Activated B cell treated with CpG ODN at 0.5 μM for 24 hours (primary cell): ENCODE measurements at places on chromosomes 1 and 21. TPM values are rescaled to one million over a fixed set of nuclear protein-coding genes. Genes with fewer than 3 reads are reported as not detected.

The PLA2G5 gene
- not detected in 2 replicates for total RNA-seq

The UQCRHL gene
- total RNA-seq = 1.7 and 1.9 TPM in 2 replicates

The ANKRD13C gene
- 20.9 and 21.2 TPM in 2 replicates for total RNA-seq

The LRRC71 gene
- not detected in 2 replicates for total RNA-seq

The GCSAML gene
- not detected in 2 replicates for total RNA-seq

The SELL gene
- 151 and 156 TPM in 2 replicates for total RNA-seq

The MROH9 gene
- not detected in 2 replicates for total RNA-seq

The NBPF4 gene
- not detected in 2 replicates for total RNA-seq

The RGS18 gene
- 0.78 TPM in 1 of 2 replicates, not detected in the other for total RNA-seq

The TBX19 gene
- 2.7 and 4.7 TPM in 2 replicates for total RNA-seq

- DNase-seq = no peak
Observed at GRCh38 chr1:67987046-67987799, 63.2 kb downstream of the DIRAS3 start.

DNA sequence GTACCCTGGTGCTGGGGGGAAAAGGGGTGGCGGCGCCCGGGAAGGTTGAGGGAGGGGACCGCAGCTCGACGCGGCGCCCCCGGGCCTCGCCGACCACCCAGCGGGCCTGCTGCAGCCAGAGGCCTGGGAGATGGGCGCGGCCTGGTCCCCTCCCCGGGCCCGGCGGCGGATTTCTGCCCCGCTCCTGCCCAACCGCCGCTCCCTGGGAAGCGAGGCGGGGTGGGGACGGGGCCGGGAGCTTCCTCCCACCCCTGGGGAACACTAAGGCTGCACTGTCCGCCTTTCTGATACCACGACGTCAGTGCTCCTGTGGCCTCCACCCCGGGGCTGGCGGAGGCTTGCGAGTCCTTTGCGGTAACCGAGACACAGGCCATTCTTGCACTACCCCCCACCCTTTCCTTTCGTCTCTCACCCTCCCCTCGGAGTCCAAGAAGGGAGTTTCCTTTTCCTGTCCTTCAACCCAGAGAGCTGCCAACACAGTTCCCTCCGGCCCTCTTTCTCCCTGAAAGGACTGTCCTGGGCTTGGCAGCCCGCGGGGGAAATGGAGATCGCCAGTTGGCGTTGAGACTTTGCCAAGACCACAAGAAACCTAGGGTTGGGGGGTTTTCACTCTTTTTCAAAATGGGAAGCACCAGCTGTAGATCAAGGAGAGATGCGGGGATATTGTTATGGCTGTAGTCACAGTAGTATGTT is 742 bp downstream of the SH3GLB1 start:
- DNase-seq = no peak

DNA sequence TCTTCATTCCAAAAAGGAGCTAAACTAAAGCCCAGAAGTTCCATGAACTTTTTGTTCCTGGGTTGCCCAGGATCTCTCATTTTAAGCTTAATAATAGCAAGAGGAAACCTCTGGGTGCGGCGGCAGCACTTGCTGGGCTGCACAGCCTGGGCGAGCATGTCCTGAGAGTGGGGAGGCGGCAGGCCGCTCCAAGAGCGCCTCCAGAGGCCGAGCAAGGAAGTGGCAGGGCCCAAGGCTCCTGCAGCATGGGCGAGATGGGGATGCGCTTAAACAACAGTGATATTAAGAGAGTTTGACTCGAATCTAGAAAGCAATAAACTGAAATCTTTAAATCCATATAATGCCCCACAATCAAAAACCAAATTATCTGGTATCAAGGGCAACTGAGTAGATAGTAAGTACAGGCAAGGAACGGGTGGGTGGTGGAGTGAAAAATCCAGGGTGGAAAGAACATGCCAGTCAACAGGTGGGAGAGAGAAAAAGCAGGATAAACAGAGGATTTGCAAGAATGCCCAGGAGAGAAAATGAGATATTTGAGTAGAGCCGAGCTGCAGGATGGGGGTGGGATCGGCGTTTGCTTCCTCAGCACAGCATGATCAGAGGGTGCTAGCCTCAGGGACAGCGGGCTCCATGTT is 14.1 kb upstream of the TNR start:
- no peak for DNase-seq

GRCh38 chr21:34890724-34891612 is 158.1 kb downstream of the RUNX1 start:
- peak; percentile 34 for DNase-seq

DNA sequence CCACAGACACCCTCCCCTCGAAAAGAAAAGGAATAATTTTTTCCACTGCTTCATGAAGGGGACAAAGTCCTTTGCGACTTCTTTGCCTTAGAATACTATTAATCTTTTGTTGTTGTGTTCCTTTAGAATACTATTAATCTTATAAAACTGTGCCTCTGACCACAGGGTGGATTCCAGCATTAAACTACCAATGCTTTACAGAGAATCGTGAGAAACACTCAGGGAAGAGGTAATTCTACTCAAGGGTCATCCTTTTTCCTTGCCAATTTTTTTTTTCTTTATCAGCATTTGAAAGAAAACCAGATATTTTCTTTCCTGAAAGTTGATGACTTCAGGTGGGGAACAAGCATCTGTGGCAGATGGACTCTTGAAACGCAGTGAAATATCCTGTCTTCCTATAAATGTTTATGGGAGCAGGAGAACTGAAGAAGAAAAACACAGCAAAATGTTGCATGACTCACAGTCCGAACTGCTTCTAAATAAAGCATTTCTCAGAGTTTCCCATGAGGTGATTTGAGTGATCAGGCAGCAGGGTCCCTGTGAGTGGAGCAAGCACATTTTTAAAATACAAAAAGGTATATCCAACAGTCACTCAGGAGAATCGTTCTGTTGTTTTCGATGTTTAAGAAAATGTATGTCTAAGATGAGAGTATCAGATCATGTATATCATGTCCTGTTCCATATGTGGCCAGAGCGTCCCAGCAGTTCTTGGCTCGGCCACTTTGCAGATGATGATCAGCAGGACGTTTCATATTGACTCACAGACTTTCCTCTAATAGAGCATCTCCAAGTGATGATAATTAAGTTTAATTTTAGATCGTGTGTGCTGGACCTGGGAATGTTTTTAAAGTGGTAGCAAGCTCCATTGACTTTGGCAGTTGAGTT is 154.2 kb upstream of the RUNX1 start:
- DNase-seq = no peak

- DNase-seq = no peak
Observed at GRCh38 chr1:162353078-162353477, 23.6 kb downstream of the SPATA46 start.

GRCh38 chr1:183827801-183828200 is 22.9 kb downstream of the RGL1 start:
- DNase-seq = no peak

DNA sequence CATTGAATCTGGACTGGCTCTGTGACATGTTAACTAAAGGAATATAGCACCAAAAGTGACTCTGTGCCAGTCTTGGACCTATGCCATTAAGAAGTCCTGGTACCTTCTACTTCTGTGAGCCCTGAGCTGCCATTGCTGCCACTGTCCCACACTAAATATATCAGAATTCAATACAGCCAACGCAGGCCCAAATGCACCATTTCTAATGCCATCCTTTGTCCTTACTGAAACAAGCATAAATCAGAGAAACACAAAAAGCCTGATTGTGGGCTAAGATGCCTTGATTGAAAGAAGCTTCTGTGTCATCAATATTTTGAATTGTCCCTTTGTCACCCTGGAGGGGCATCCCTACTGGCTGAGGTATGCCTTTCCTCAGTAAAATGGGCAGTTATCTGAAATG is 66.9 kb upstream of the NEK2 start:
- no peak for DNase-seq

- DNase-seq = no peak
Observed at GRCh38 chr1:33630686-33631085, 158.2 kb downstream of the ZSCAN20 start.

- no peak for DNase-seq
Observed at GRCh38 chr21:43611598-43612369, 47.5 kb downstream of the HSF2BP start.

DNA sequence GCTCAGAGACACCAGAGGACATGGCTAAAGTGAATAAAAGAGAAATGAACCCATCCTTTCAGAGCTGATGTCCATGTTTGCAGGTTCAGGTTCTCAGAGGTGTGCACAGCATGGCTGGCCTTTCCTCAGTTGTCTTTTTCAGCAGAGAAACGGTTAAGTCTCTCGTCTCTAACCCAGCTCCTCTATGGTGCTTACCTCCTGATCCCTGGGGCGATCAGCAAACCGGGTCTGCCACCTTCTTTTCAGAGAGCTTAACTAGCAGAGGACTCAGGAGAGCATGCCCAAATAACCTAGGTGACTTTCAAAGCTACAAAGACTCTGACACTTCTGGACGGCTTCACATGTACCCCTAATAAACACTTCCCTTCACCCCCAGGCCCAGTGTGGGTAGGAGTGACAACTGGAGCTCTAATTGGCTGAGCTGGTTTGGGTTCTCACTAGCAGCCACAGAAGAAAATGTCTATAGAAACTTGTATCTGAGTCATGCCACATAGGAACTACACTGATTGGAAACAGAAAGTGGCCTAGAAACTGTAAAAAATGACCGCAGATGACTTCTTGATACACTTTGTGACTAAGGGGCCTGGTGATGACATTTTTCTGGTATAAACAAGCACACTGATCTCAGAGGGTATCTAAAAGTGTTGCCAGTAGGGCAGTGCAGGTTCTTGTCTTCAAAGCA is at the start of gene AIM2:
AIM2 (minus strand) TSS at position 329 of the 682 bp plus-strand sequence. CDS start 3,267 bp downstream, outside the sequence.
- DNase-seq = no peak

DNA sequence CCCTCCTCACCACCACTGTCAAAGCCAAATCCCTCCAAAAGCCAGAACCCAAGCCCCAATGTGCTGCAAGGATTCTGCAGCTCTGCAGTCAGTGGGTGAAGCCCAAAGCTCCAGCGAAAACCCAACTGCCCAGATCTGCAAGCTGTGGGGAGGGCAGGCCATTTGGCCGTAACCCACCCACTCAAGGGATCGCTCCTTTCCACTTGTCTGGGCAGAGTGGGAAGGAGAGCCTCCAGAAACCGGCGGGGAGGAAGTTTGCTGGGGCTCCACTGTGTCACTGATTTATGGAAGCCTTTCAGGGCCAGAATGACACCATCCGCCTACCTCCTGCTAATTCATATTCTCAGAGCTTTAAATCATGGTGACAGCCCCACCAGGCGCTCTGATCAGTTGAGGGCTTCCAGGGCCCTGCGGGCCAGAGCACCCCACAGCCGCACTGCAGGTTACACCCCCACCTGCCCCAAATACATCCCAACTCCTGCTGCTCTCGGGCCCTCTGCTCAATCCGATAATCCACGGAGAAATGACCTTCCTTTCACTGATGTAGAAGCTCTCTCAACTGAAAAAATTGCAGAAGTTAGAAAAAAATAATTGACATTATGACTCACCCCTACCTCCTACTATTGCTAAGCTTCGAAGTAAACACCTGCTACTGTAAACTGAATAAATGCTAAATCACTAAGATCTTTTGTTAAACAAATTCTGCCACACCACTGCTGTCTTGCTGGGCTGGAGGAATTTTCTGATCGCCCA is 40.6 kb upstream of the RAB4A start:
- DNase-seq = no peak

GRCh38 chr21:27321791-27322190 is 354.9 kb upstream of the ADAMTS5 start:
- no peak for DNase-seq

DNA sequence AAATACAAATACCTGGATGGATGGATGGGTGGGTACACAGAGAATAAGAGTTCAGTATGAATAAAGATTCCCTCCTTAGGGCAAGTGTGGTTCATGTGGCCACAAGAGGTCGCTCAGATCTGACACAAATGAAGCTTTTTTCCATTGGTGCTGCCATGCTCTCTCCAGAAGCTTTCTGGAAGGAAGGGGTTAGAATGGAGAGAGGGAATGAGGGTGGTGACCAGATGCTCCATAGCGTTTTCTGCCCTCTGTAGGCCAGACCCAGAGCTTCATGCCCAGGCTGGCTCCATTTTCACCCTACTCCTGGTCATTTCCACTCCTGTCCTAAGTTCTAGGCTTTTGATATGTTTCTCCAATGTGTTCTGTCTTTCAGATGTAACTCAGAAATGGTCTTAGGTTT is 3.3 kb upstream of the FCRL6 start:
- no peak for DNase-seq

DNA sequence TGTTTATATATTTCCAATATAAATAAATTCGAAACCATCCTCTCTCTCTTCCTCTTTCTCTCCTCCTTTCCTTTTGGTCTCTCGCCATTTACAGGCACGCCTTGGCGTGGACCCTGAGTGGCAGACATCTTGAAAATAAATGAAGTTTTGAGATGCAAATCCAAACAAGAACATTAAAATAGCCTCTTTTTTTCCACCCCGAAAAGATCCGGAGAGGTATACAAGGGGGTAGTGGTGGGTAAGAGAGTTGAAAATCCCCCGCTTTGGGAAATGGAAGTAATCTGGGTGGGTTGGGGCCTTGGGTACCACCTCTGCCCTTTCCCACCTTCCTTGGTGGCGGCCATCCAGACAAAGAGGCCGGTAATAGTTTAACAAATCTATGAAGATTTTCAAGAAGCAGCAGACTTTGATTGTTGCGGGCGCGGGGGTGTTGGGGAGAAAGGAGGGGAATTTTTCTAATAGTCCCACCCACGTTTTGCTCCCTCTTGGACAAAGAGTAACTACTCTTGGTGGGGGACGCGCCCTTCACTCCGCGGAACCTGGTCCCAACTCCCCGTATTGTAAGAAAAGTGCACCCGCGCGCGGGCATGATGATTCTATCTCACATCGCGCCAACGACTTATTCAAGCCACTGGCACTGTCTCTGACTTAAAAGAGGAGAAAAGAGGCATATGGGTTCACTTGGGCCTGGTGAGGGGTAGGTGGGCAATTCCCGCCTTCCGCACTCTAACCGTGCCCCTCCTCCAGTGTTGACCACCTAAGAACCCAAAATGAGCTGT is 4.0 kb upstream of the FOXD3 start:
- DNase-seq = no peak

GRCh38 chr1:236773919-236774318 is 21.2 kb upstream of the MTR start:
- no peak for DNase-seq

DNA sequence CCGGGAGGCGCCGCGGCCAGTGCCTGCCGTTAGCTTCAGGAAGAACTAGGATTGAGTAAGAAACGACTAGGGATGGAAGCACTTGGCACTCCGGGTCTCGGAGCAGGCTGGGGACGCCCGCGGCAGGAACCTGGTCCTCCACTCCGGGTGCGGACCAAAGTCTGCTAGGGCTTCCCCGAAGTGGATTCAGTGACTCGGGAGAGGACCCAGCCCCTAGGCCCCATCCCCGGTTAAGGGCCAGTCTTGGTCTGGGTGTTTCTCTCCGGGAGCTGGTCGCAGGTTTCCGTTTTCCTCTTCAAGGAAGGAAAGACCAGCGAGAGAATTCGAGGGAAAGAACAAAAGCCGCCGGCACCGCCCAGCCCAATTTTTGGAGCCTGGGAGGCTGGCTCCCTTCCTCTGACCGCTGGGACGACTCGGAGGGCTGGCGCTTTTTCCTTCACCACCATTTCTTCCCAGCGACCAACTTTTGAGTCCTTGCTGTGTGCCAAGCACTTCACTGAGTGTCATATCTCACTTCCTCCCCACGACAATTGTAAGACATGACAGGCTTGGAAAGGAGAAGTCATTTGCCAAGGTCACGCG is 16.8 kb upstream of the STMN1 start:
- DNase-seq = no peak

GRCh38 chr1:234543442-234544086 is 64.6 kb upstream of the TARBP1 start:
- DNase-seq = no peak
